Left renal cortex interstitium (tissue), 4 donors: ENCODE measurements at places on chromosomes 4 and X.

- DNase-seq = peak; percentile 3
Observed at GRCh38 chr4:97987019-97987648, 156.1 kb downstream of the STPG2 start.

- no peak for DNase-seq
Observed at GRCh38 chrX:130103605-130104004, 6.7 kb downstream of the ELF4 start.

- no peak for DNase-seq
Observed at GRCh38 chr4:141142423-141142822, 9.2 kb upstream of the RNF150 start.

DNA sequence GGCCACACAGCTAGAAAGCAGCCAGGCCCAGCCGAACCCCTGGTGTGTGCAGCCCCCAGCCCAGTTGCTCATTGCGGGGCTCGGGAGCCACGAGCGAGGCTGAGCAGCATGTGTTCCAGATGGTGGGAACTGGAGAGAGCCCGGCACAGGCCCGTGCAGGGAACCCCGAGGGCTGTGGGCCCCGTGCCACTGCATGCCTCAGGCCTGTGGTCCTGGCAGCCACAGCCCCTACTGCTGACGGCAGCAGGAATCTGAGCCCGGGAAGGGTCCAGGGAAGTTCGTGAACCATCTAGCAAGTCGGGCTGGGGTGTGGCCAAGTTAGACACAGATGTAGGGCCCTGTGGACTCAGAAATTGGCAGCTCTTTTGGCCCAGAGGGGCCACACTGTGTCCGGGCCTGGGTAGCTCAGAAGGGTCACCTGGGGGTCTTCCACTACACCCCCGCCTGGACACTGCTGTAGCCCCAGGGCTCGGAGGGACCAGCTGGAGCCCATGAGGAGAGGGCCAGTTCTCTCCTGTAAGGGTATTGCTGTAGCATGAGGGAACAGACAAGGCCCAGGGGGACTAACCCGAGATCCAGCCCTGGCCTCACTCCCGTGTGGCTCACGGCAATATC lies 12.1 kb downstream of the HTRA3 start:
- no peak for DNase-seq

DNA sequence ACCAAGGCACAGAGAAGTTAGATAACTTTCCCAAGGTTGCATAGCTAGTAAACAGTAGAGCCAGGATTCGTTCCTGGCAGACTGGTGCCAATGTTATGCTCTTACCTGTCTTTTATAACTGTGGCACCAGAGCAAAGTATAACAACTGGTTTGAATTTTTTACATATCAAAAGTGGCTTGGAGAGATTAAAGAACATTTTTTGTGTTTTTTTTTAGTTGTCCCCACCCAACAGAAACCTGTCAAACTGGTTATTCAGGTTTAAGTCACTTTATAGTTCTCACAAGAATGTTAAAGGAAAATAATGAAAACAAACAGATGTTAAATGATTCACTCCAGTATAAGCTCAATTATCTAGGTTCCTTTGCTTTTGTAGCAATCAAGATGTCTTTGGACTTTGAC lies 15.6 kb upstream of the FAM47E start:
- no peak for DNase-seq

DNA sequence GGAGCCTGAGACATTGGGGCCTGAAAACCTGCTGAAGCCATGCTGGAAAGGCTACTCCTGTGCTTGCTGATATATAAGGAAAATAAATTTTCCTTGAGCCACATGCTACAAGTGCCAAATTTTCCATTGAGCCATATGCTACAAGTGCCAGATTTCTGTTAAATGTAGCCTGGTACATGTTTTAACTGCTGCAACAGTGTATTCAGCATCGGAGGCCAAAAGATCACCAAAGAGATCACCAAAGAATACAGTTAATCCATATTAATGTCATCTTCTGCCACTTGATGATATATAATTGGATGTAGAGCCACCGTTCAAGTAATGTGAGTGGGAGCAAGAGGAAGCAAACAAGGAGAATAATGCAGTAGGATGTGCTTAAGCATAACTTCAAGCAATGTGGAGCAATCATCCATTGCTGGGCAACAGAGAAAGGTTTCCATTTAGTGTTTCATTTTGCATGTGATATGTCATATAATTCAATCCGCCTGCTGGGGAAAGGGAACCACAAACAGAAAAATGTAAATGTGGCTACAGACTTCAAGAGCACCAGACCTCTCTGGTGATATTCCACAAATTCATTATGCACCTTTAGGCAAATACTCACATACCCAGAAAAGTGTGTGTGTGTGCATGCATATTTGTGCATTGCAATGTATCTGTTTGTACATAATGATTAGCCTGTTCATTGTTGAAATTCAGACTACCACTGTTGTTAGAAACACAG lies 295.9 kb downstream of the KCNIP4 start:
- DNase-seq = no peak
